ENCODE measurements at places on chromosomes 13 and 19. TPM values are rescaled to one million over a fixed set of nuclear protein-coding genes. Genes with fewer than 3 reads are reported as not detected.

PTPRS gene
- total RNA-seq, result 357 TPM

MYH14 gene
- 4.0 TPM for total RNA-seq

APC2 gene
- 39.2 TPM for total RNA-seq

DZIP1 gene
- 71.1 TPM for total RNA-seq

MYO1F gene
- 0.33 TPM for total RNA-seq

MIA gene
- total RNA-seq, result 9.9 TPM

ICAM5 gene
- total RNA-seq, result not detected

YJEFN3 gene
- total RNA-seq, result 15.0 TPM

GARIN5A gene
- total RNA-seq, result 1.1 TPM

C19orf67 gene
- total RNA-seq, result not detected

LILRA5 gene
- total RNA-seq, result not detected

SIGLEC8 gene
- not detected for total RNA-seq

GAPDHS gene
- total RNA-seq, result not detected

LYPD5 gene
- total RNA-seq, result not detected

DNA sequence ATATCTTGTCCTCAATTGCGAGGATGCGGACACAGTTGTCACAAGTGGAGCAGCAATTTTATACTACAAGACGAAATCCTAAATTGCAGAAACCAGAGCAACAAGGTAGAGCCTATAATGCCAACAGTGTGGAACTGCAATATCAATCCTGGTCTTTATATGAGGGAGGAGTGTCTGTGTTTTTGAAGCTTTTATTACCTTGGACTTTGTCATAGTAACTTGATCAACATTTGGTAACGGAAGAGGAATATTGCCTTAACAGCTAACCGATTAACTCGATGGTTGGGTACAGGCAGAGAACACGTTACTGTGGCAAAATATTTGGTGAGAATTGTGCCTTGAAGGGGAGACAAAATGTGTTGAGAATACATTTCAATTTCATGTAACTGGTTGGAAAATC, 661.5 kb downstream of the FGF9 start:
- DNase-seq, result no peak

- no peak for DNase-seq
Observed at GRCh38 chr13:36347531-36348210, 1.5 kb upstream of the SPART start.

DNA sequence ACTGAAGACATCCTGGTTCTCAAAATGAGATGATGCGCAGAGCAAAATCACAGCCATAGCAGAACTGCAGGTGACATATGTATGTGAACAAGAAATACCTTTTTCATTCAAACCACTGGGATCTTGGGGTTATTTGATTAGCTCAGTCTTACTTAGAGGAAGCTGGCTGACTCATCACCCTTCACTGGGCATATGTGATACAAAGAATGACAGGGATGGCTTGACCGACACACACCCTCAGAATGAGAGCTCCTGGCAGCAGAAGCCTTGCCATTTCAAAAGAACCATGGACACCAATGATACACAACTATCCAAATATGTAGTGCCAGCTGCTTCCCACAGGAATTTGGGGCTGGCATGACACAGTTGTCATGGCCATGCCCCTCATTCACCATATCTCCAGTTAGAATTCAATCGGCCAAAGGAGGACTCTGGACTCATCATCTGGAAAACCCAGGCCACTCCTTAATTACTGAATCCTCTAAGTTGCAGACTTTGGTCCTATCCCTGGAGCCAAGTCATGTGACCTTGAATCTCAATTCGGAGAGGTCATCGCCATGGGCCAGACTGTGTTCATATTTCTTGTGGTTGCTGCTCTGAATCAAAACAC, 115.8 kb downstream of the KATNAL1 start:
- no peak for DNase-seq

DNA sequence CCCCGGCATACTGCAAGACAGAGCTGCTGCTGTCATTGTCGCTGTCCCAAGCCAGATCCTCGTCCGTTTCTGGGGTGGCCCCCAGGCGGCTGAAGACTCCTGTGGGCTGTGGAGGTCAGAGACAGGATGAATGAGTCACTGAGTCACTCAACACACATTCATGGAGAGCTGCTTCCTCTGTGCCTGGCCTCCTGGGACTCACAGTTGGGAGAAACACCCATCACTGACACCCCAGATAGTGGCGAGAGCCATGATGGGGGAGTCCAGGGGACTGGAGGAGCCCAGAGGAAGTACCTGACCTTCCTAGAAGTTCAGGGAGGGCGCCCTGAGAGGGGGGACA, 26.0 kb downstream of the C19orf47 start:
- no peak for DNase-seq

DNA sequence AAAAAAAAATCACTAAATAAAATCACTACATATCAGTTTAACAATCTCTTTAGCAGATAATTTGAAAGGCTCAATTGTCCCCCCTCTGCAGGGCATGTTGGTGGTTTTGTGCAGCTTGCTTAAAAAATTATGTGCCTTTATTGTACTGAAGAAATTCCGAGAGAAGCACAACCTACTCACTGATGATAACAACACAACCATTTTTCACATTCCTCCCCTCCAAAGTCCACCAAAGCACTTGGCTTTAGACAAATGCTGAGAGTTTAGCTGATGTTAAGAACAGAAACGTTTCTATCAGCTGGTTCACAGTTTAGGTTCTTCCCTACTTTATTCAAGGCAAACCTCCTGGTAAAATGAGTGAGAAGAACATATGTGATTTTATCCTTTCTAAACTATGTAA, 923 bp downstream of the DOCK9 start:
- DNase-seq, result no peak

DNA sequence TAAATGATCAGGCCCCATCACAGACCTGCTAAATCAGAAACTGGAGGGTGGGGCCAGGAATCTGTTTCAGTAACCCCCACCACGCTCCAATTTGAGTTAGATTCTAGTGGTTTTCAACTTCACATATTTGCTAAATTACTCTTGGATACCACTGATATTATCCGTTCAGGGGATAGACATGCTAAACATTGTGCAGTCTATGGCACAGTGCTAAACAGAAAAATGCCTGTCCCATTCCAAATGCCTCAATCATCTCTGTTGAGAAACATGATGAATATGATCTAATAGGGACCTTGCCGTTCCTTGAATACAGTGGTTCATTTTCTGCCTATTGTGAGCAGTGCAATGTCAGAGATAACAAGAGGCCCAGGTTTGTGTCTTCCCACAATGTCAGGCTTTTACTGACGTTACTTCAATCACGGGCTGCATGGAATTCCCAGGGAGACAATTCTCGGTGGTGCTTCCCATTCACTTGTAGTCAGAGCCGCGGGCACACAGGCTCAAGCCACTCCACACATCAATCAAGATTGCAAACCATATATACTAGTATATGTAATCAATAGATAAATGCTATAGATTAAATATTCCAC, 52.7 kb downstream of the MYO16 start:
- no peak for DNase-seq

- DNase-seq, result no peak
Observed at GRCh38 chr13:44040818-44041100, 161.1 kb downstream of the LACC1 start.

GRCh38 chr19:31138077-31138476, 211.2 kb downstream of the TSHZ3 start:
- DNase-seq, result no peak

- DNase-seq, result no peak
Observed at GRCh38 chr13:27601803-27602202, 18.5 kb downstream of the LNX2 start.

- DNase-seq, result no peak
Observed at GRCh38 chr13:93786846-93787489, 560.4 kb downstream of the GPC6 start.

GRCh38 chr19:38619361-38620174, 580 bp downstream of the EIF3K start:
- no peak for DNase-seq

DNA sequence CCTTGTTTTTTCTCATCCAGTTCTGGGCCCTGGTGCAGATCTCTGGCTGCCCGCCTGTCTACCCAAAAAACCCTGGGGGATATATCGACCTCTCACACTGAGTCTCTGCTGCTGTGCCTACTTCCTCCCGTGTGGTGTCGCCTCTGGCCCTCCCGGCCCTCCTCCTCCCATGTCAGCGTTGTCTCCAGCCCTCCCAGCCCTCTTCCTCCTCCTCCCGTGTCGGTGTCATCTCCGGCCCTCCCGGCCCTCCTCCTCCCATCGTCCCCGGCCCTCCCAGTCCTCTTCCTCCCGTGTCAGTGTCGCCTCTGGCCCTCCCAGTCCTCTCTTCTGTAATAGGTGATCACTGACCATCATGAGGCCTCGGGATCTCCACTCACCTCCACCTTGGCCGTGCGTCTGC, 81.8 kb downstream of the GPR12 start:
- no peak for DNase-seq

- DNase-seq, result peak; percentile 86
Observed at GRCh38 chr13:113029487-113030258, 60.7 kb downstream of the MCF2L start.

DNA sequence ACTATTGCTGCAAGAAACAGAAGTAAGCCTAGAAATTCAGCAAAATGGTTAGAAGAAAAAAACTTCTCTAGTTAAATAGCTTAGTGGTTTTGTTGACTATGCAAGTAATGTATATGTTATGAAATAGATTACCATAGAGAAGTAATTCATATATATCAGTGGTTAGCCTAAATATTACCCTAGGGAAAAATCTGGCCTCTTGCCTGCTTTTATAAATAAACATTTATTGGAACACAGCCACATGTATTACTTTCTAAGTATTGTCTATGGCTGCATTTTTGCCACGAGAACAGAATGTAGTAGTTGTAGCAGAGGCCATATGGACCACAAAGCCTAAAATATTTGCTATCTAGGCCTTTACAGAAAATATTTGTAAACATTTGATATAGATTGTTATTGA, 1471.7 kb upstream of the PRR20A start:
- no peak for DNase-seq

DNA sequence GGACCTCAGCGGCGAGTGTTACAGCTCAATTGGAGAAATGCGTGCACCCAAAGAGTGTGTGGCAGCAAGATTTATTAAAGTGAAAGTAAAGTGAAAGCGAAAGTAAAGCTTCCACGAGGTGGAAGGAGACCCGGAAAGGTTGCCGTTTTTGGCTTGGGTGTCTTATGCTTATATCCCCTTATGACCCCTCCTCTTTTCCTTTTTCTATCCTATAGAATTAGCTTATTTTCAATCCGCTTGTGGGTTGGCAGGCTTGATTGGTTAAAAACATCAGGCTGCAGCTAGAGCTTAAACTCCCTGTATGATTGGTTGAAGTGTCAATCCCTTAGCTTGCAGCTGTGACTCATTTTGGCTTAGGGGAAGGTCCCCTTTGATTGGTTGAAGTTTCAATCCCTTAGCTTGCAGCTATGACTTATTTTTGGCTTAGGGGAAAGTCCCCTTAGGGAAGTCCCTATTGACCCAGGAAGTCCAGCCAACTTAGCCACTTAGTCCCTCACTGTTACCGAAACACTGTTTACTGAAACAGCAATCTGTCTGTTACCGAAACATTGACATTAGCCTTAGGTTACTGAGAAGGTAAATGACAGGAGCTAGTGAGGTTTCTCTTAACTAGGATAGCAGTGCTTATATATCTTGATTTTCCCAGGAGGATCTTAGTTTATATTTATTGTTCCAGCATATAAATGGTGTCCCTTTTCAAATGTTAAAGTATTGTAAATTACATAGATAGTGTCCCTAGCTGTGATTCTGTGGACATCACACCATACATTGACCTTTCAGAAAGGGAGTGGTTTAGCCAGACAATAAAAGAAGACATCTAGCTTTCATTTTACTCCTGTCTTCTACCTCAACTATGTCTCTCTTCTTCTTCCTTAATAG, 575.8 kb downstream of the DACH1 start:
- DNase-seq, result no peak

- peak; percentile 31 for DNase-seq
Observed at GRCh38 chr13:21674490-21675009, 3.7 kb downstream of the FGF9 start.

- no peak for DNase-seq
Observed at GRCh38 chr19:3480383-3481091, at the start of gene SMIM24. SMIM24 (minus strand) TSS chr19:3480525; CDS start chr19:3480463, 62 bp downstream.

DNA sequence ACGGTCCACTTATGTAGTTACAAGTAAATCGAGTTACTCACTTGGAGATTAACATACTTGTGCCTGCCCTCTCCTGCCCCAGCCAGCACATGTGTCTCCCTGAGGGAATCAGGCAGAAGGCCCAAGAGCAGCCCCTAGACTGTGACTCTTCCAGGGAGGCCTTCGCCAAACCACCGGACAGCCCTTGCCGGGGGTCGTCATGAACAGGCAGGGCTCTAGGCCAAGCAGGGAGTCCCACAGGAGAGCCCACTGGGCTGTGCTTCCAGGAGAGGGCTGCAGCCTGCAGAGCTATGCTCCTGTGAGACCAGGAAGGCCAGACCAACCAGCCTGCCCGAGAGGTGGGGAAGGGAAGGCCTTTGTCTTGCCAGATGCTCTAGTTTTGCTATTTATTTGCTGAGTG, 283.3 kb downstream of the FOXO1 start:
- no peak for DNase-seq

DNA sequence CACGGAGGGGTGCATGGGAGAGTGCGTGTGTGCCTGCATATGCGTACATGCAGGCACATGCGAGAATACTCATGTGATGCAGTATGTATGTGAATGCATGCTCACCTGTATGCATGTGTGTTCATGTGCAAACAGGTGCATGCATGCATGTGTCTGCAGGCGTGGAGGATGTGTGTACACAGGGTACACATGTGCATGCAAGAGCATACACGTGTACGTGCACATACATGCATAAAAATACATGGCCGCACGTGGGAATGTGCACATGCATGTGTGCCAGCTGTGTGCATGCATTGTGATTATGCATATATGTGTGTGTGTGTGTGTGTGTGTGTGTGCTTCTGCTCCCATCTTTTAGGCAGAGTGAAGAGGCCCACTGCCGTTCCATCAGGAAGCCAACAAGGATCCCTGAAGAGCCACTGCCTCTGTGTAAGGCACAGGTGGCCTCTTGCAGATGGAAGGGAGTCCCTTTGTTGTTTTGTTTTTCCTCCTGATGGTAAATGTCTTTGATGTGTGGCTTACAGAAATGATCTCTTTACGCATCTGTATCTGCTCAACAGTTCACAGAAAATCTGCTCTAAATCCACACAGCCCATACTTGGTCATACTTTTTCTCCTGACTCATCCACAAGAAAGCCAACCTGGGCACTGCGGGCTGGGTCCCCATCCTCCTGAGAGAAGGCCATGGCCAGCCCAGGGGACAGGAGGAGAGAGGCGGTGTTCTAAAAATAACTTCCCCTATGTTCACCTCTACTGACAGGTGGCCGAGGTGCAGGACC, 50.7 kb downstream of the KLF2 start:
- DNase-seq, result no peak

- no peak for DNase-seq
Observed at GRCh38 chr19:18456974-18457373, 19.0 kb upstream of the ISYNA1 start.

DNA sequence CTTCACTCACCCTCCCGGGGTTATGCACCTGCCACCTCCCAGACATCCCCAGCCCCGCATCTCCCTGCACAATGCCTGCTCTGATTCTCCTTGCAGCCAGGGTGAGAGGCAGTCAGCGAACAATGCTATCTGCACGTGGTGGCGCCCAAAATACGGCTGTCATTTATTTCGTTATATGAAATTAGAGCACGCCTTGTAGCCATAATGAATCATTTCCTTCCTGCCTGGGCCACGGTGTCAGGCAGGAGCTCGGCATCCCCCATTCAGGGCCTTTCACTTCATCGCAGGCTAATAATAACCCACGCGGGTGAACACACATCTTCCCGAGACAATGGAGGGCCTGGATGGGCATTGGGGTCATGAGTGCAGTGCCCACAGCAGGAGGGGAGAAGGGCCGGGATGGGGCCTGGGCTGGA, 143.8 kb upstream of the ZNF507 start:
- DNase-seq, result no peak
